Coronary artery (tissue), 2 donors: ENCODE measurements at places on chromosomes 2 and 18.
A peak's percentile ranks its signal among the peaks of the same experiment; 100 is the strongest.

DNA sequence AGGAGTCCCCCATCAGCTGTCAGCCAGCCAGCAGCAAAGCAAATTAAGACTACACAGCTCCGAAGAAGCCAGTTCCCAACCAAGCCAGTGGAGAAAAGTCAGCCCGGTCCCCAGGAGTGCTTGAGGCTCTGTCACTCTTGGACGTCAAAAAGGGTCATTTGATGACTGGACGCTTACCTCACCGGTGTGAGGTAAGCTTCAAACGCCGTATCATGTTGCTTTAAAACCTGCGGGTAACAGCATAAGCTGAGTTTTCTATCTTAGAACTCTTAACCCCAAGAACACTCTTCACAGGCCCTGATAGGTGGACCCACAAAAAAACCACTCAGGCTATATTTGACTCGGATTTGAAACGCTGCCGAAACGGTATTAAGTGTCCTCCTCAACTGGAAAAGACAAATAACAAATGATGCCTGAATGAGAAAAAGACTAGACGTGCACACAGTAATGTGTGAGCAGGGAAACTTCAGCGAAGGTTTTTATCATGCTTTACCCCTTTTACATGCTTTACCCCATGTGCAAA, 682 bp upstream of the LNPK start:
- no peak for DNase-seq

GRCh38 chr18:52427521-52428175, 87.7 kb downstream of the DCC start:
- DNase-seq = no peak

GRCh38 chr18:46814399-46814798, 57.5 kb upstream of the ST8SIA5 start:
- DNase-seq = no peak

DNA sequence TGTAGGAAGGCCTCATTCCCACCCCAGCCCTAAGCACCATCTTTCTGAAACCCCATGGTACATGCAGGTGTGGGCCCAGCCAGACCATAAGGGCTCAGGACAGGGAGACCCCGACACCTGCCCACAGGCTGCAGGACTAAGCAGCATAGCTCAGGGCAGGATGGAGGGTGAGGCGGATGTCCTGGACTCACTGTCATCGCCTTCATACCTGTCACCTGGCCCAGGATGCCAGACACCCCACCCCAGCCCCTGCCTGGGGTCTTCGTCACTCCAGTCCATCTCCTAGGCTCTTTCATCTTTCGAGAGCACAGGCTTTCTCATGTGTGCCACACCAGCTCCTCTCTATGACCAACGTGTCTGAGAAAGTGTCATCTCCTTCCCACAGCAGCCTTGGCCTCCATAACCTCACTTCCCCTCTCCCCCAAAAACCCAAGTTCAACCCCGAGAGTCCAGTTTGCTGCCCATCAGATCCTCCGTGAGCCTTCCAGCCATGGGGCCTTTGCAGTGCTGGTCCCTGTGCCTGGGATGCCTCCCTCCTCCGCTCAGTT, 71.5 kb downstream of the EMX1 start:
- peak; percentile 65 for DNase-seq

DNA sequence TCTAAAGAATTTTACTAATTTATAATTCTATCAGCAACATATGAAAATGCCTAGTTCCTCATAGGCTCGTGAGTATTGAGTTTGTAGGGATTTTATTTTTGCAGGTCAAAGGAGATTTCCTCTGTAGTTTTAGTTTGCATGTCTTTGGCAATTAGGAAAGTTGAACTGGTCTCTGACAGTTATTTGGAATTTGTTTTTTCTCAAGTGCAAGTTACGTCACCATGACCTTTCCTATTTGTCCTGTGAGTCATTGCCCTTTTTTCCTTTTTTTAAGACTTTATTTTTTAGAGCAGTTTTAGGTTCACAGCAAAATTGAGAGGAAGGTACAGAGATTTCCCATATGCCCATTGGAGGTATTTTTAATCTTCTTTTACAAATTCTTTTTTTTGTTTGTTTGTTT, 29.0 kb downstream of the RAMP1 start:
- no peak for DNase-seq

DNA sequence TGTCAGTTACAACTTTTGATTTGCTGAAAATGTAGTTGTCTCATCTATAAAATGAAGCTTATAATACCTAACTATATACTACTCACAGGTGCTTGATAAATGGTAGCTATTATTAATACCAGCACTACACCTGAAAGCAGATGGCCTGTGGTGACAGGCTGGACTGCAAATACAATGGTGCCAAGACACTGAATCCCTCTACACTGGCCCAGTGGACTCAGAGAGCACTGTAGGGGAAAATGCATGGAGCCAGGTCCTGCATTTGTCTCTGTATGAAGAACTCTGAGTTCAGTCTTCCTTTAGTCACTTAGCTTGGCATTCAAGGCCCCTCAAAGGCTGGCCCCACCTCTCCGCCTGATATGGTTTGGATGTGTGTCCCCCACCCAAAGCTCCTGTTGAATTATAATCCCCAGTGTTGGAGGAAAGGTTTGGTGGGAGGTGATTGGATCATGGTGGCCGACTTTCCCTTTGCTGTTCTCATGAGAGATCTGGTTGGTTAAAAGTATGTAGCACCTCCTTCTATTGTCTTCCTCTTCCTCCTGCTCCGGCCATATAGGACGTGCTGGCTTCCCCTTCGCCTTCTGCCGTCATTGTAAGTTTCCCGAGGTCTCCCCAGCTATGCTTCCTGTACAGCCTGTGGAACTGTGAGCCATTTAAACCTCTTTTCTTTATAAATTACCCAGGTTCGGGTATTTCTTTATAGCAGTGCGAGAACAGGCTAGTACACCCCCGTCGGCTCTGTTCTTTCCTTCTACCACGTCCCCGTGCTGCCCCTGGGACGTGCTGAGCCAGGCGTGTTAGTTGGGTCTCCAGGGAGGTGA, 11.1 kb upstream of the NTSR2 start:
- DNase-seq = peak; percentile 35

GRCh38 chr18:42086288-42086687, 131.3 kb downstream of the PIK3C3 start:
- DNase-seq = no peak

DNA sequence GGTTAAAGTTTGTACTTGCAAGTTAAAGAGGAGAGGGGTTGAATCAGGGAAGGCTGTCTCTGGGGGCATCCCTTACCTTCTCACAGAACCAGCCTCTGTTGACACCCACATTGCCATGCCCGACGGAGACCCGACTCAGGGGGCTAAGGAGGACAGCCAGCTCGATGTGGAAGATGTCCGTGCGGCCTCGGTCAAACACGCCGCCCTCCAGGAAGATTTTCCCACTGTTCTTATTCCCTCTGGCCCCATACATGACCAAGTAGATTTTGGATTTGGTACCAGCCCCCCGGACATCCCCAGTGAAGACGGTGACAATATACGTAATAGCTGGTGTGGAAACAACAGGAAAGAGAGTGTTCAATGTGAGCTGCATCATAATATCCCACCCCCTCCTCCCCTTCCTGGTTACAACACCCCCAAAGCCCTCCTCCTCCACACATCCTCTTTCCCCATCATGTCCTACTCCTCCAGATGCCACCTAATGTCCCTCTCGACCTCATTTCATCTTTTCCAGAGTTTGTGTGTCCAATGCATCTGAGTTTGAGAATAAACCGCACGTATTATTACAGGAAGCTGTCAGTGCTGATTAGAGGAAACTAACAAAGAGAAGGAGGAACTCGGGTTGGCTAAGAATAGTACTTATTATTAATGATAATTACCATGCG, 55.7 kb downstream of the LOXHD1 start:
- no peak for DNase-seq

- DNase-seq = no peak
Observed at GRCh38 chr18:5628512-5629255, 84.9 kb upstream of the EPB41L3 start.

DNA sequence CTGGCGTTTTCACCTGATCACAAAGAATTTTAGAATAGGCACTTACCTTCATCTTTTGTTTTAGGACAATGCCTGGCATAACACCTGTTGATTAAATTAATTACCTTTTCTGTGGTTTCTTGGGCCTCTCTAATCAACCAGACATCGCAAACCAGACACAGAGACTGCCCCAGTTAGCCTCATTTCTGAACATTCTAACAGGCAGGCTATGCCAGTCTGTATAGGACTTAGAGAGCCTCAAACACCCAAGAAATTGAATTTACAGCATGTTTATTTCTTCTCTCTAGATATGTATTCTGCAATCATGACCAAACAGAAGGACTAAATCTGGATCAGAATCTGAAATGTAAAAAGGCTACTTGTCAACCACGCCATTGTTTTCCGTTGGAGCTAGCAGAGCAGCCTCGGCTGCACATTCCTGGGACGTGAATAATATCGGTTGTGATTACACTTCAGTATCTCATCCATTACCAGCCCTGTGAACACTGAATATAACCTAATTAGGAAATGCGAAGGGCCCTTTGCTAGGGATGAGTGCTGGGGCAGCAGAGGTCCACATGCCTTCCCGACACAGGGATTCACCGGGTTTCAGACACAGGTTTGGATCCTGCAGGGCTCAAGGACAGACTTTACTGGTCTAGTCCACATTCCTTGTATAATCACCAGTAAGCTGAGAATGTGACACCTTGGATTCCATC, 17.5 kb upstream of the CDC42EP3 start:
- no peak for DNase-seq

DNA sequence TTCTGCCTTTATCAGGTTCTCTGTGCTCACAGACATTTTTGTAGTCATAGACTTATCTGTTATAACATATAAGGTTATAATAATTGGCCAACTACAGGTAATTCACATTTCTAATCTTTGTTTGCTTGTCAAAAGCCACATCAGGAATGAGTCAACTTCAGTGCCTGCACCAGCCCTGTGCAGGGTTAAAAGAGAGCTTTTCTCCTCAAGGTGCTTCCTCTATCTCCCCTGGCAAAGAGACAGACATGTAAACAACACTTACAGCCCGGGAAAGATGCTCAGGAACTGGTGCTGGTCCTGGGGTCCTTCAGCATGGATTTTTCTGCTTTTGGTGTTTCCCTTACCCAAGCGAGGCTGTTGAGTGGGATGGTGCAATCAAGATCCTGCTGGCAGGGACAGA, 7.7 kb upstream of the EHD3 start:
- peak; percentile 35 for DNase-seq

DNA sequence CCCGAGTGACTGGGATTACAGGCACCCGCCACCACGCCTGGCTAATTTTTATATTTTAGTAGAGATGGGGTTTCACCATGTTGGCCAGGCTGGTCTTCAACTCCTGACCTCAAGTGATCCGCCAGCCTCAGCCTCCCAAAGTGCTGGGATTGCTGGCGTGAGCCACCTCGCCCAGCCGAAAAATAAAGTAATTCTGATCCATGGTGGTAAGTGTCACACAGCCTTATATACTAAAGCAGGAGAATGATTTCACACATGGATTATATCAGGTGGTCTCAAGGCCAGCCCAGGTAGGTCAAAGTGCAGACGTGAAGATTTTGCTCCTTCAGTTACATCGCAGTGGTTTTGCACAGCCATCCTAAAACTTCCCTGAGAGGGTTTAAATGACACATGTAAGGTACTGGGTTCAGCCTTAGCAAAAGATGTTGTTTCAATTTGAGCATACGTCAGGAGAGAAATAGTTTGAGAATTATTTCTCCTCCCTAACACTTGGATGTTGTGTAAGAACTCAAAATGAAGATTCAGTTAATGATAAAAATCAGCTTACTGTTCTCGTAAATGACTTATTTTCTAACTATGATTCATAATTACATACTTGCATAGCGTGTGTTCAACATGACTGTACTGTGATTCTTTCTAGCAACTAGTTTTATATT, 93.0 kb upstream of the SLC39A10 start:
- no peak for DNase-seq

GRCh38 chr2:239973386-239973785, 51.8 kb downstream of the NDUFA10 start:
- no peak for DNase-seq

DNA sequence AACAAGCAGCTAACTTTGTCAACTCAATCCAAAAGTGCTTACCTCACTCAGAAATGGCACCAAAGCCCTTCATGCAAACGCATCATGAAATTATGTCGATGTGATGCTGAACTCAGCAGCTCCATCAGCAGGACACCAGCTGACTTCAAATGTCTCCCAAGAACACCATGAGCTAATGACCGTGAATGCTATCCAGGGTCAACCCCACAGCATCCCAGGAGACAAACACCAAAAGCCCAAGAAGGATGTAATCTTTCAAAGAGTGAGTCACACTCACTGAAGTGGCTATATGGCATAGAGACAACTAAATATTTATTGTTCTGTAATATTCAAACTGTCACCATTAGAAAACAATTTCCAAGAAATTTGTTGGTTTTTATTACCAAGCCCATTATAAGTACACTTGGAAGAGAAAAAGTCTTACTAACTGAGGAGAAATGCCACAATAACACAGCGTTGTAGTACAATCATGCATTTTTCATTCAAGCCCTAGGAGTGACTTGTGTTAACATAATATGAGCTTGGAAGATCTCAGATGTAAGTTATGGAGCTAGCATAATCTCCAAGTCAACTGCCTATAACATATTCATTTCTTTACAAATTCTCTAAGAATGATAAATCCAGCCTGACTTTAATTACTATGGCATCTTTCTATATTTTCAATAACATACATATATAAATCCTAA, 165.0 kb upstream of the CCDC68 start:
- DNase-seq = no peak

GRCh38 chr18:5661179-5661578, 117.4 kb upstream of the EPB41L3 start:
- DNase-seq = no peak

DNA sequence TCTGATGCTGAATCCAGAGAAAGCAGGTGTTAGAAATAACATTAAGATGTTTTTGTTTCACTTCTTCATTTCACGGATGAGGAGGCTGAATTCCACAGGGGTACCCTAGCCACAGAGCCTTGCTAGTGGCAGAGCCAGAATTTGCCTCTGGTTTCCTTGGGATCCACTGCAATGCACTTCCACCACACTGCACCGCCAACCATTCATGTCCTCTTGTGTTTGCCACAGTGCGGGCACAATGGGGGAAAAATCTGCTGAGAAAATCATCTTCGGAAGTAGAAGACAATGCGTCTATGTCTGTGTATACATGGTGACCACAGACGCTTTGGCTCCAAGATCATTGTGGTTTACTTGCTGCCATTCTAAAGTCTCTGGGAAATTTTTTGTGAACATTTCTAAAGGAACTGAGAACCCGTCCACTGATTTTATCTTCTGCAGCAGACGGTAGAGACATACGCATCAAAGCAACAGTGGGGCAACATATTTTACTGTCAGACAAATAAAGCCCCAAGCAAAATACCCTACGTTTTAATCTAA, 14.9 kb downstream of the ICOS start:
- DNase-seq = no peak

GRCh38 chr2:72427022-72427861, 279.6 kb upstream of the CYP26B1 start:
- no peak for DNase-seq

DNA sequence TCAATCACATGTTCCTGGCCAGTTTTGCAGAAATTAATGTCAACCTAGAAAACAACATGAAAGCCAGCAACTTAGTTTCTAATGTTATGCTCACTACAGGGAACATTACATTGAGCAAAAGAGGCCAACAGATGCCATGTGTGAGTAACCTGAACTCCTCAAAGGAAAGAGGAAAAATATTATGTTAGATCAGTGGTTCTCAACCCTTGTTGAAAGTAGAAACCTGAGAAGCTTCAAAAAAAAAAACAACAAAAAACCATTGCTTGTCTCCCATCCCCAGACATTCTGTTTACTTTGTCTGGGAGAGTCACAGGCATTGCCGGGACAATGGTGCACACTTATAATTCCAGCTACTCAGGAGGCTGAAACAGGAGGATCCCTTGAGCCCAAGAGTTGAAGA, 57.7 kb downstream of the METTL4 start:
- DNase-seq = no peak

- no peak for DNase-seq
Observed at GRCh38 chr18:36176711-36177110, 10.6 kb upstream of the MOCOS start.

- DNase-seq = no peak
Observed at GRCh38 chr18:58225101-58225500, 181.1 kb downstream of the NEDD4L start.
